ENCODE measurements at places on chromosomes 5 and 9.
A peak's percentile ranks its signal among the peaks of the same experiment; 100 is the strongest.

GRCh38 chr5:127492854-127493738 lies 24.3 kb upstream of the PRRC1 start:
- peak; percentile 55 for DNase-seq

DNA sequence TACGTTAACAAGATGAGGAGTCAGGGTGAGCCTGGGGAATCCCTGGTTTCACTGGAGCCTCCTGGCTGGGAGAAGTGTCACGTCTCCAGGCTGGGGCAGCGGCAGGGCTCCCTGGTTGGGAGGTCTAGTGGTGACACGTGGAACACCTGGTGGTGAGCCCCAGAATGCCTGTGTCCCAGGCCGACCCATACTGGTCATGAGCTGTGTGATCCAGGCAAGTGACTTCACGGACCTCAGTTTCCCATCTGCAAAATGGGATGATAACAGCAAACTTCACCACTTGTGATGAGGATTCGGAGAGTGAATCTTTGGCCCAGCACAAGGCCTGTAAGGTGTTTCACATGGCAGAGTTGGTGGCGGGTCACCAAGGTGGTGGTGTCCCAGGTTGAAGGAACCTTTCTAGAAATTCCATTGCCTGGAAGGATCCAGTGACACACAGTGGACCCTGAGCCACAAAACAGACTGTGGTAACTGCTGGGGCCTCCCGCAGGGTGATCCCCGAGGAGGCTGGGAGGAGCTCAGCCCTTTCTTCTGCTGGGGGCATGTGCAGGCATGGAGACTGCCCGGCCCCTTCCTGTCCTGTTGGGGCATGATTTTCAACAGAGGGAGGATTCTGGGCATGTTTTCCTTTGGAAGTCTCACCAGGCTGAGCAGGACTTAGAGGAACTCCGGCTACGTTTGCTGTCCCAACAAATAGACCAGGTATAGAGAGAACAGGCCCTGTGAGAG lies 153.9 kb upstream of the IER5L start:
- DNase-seq = peak; percentile 96

- DNase-seq = no peak
These were observed 91.3 kb downstream of the CAMSAP1 start for GRCh38 chr9:135815830-135816650.

- DNase-seq = no peak
These were observed 48.7 kb downstream of the RUSC2 start for GRCh38 chr9:35538361-35539234.

DNA sequence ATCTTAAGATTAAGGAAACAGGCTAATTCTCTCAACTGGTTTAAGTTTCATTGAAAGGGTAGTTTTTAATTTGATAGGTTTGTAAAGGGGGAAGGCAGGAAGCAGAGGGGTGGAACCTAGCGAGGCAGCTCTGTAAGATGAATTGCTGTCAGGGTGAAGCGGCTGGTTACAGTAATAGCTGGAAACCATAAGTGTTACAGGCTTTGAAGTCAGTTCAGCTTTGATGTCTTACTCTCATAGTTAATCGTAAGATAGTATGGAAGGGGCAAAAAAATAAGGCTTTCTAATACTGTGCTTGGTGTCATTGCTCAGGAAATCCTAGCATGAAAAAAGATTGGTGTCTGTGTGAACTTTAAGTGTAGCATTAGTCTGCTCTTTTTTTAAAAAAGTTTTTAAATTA lies 20.3 kb downstream of the POU5F2 start:
- DNase-seq = no peak

Data from RWPE1 (cell line).